Stimulated activated CD8-positive, alpha-beta memory T cell treated with anti-CD3 and anti-CD28 coated beads, Interleukin-15, amount 100 ng/mL, for 24 hours (primary cell): ENCODE measurements at places on chromosomes 11 and 22.

DNA sequence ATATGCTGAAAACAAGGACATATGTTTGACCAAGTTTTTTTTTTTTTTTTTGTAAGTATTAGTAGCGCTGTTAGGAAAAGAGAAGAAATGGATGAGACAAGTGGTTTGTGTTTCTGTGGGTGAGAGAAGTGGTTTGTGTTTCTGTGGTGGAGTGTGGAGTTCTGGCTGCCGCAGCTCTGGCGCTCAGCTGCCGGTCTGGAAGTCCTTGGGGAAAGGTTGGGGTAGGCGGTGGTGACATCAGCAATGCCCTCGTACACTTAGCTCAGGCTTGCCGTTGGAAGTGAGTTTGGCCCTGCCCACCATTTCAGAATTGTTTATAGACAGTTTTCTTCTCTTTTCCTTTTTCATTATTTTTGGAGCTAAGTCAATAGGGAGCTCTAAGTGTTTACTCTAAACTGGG lies 116.6 kb downstream of the TBC1D22A start:
- DNase-seq, result no peak

DNA sequence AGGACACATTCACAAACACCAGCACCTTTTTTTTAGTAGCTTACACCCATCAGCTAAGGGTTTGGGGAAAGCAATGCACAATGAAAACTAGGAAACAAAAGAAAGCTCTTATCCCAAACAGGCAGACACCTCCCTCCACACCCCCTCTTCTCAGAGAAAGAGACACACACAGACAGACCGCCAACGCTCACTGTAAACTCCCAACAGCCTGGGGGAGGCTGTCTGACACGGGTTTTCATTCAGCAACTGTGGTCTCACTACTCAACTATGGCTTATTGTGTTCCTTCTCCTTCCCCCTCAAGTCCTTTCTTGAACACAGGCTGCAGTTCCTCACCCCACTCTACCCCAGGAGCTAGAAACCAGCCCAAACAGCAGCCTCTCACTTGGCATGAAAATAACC lies 123.4 kb downstream of the C11orf58 start:
- DNase-seq, result no peak

DNA sequence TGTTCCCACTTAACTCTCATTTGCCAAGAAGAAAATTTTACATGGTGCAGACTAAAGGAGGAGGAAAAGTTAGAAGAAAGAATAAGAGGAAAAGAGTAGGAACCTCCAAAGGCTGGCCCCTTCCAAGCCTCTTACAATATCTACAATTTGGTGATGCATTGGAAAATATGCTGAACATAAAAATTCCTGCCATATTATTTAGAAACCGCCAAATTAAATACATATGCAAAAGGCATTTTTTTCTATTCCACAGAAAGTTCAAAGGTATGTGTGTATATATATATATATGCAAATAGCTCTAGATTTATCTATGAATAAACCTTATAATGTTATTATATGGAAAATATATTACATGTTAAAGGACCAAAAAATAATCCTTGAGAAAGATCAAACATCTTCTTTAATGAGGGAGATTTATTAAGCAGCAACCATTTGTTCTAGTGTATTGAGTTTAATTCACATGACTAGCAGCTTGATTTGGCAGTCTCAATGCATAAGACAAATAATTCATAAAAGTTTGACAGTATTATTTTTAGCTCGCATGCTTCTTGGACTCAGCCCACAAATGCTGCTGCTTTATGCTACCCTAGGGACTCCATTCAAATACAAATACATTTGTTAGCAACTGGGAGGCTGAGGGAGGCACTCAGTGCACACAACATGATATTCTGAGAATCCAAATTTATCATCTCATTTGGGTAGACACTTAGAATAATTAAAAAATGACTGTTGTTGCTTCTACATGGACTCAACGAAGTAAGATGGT lies 184.9 kb downstream of the SBF2 start:
- DNase-seq, result no peak

- DNase-seq, result no peak
Observed at GRCh38 chr11:92702037-92702804, 267.2 kb upstream of the MTNR1B start.

GRCh38 chr22:26565181-26565580 lies 24.8 kb downstream of the TPST2 start:
- no peak for DNase-seq

DNA sequence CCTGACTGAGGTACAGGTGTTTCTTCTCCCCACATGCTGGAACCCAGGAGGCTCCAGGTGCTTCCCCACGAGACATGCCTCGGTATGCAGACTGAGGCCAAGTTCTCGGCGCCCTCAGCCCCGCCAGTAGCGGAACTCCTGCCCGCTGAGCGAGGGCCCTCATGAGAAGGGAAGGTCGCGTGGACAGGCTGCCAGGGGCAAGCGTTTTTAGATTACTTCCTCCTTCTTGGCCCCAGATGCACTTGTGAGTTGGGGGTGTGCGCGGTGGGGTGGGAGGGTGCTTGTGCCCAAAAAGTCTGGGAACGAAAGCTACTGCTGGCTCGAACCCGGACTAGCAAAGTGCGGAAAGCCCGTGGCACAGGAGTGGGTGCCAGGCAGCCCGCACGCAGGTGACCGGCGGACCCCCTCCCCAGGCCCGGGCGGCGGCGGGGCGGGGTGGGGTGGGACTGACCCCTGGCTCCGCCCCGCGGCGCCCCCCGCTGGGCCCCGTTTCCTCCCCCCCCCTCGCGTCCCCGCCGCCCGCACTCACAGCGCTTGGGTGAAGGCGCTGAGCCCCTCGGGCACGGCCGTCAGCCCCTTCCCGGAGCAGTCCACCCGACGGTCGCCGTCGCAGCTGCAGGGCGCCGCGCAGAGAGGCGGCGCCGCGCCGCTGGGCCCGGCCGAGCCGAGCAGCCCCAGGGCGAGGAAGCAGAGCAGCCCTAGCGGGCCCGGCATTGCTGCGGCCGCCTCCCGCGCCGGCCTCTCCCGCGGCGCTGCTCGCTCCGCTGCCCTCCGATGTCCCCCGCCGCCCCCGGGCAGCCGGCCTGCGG lies 797 bp downstream of the LGR4 start:
- DNase-seq, result no peak

DNA sequence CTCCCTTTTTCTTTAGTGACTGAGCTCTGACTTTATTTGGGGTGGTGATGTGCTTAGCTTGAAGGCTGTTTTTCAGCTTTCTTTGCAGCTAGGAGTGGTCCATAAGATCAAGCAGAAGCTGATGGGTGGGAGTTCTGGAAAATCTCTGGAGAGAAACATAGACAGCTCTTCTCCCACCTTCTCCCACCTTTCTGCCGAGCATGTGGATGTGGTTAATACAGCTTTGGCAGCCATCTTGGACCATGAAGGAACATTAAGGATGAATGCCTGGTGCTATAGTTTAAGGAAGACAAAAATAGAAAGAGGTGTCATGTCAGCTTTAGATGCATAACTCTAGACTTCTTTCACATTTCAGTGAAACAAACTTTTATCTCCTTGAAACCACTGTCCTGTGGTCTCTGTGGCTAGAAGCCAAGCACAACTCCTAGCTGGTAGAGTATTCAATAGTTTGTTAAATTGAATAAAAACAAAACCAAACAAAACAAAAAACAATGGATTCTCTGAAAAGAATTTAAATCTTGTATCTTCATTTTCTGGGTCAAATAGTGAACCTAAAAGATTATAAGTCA lies 203.6 kb upstream of the SESN3 start:
- DNase-seq, result no peak

- no peak for DNase-seq
Observed at GRCh38 chr22:44337678-44338004, 24.9 kb upstream of the SHISAL1 start.

DNA sequence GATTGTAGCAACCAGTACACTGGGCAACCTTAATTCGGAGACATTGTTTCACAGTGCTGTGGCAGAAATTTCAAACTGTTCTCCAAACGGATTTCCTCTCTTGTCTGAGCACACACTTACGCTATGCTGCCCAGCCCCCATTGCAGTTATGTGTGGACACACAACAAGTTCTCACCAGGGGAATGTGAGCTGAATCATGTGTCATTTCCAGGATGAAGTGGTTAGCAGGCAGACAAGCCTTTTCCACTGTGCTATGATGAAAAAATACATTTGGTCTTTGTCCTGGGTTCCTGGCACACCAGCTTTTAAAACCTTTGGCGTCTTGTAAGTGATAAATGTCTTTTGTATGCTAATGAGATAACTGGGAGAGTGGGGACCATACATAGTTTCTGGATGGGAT lies 46.9 kb upstream of the SYT9 start:
- no peak for DNase-seq

DNA sequence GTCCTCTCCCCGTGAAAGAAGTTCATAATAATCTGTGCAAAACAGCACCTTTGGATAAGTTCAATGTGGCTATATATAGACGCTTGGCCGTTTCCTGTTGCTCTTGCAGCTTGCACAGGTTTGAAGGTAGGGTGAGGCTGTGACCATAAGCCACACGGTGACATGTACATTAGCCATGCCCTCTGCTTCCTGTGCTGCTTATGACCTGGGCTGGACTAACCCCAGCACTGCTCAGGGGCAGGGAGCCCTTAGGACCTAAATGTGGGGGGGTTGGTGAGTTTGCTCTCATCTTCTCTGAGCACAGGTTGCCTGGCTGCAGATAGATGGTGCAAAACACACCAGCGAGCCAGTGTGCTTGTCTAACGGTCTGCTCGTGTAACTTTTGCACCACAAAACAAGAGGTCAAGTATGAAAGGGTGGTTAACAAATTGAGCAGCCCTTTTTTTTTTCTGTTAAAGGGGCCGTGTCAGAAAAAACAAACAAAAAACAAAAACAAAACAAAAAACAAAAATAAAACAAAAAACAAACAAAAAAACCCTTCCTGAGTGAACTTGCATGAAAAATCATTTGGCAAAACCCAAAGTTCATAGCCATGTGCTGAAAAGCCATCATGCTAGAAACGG lies 37.3 kb downstream of the FLI1 start:
- DNase-seq, result no peak

DNA sequence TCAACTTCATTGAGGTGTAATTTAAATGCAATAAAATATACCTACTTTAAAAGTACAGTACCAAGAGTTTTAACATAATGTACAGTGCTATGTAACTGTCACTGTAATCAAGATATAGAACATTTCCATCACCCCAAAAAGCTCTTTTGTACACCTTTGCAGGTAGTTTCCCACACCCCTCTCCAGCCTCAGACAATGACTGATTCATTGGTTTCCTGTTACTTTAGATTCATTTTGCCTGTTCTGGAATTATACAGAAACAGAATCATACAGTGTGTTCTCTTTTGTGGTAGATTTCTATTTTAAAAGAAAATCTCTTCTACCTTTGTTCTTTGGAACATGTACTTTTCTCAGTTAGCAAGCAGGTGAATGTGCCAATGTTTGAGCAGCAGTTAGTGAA lies 38.2 kb downstream of the SHISA8 start:
- DNase-seq, result no peak

DNA sequence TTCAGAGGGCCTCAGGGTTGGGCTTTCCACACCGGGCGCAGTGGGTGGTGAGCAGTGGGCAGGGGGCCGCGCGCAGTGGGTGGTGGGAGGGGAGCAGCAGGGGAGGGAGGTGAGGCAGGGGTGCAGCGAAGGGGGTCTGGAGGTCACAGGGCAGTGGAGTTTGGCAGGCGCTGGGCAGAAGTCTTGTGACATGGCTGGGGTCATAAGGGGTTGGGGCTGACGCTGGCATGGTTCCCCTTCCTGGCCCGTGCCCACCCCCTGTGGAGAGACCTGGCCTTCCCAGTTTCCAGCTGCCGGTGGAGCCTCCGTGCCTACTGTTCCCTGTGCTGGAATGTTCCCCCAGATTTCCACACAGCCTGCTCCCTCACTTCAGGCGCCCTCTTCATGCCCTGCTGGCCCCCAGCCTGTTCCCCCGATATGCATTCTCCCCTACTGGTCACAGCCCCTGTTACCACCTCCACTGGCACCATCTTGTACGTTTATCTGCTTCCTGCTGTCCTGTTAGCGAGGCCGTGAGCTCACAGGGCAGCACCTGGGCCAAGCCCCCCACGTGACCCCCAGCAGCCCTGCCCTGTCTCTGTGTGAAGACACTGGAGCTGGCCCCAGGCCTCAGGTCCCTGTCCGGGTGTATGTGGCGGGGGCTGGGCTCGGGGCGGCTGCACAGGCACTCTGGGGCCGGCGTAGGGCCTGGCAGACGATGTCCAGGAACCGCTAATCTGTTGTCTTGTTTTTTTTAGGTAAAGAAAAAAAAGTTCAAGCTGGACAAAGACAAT lies 111.6 kb downstream of the KCNQ1OT1 start:
- DNase-seq, result no peak

DNA sequence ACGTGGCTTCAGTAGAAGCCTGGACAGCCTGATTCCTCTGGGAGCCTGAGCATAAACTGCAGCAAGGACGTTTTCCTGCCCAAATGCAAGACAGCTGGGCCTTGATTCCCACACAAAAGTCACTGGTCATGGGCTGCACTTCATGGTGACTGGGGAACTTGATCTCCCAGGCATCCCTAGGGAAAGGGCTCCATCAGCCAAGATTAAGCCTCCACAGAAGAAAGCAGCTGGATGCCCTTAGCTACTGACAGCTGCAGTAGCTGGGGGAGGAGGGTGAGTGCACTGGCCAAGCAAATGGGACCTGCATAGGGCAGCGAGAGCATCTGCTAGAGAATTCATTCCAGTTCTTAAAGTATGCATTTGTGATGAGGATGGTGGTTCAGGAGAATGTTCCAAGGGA lies 267.4 kb upstream of the ISX start:
- DNase-seq, result no peak

- no peak for DNase-seq
Observed at GRCh38 chr22:40436505-40437431, 66.4 kb downstream of the SGSM3 start.

DNA sequence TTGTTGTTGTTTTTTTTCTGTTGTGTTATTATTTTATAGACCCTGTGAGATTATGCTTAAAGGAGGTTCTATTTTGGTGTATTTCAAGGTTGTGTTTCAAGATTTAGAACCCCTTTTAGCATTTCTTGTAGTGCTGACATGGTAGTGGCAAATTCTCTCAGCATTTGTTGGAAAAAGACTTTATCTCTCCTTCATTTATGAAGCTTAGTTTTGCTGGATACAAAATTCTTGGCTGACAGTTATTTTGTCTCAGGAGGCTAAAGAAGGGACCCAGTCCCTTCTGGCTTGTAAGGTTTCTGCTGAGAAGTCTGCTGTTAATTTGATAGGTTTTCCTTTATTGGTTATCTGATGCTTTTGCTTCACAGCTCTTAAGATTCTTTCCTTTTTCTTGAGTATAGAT lies 40.7 kb upstream of the ARHGAP20 start:
- DNase-seq, result no peak

DNA sequence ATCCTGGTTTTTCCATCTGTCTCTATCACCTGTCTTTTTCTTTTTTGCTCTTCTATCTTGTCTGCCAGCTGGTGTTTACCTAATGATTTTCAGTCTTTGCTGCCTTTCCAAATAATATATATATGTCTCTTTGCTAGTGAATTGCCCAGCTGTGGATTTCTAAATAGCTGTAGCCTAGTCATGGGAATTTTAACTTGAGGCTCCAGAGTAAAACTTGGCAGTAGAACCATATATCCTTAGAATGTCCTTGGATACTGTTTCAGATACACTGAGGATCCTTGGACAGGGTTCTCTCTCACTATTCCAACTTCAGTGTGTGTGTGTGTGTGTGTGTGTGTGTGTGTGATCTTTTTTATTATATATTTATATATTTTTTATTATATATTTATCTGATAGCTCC lies 2285.3 kb downstream of the LRRC4C start:
- no peak for DNase-seq

GRCh38 chr11:68298659-68299516 lies 13.5 kb upstream of the LRP5 start:
- DNase-seq, result no peak

GRCh38 chr11:11843211-11843621 lies 1.4 kb downstream of the USP47 start:
- DNase-seq, result no peak
